ENCODE measurements at places on chromosomes 5 and 9.
A peak's percentile ranks its signal among the peaks of the same experiment; 100 is the strongest.

GRCh38 chr5:61407706-61408270 is 75.7 kb downstream of the ZSWIM6 start:
- no peak for DNase-seq

GRCh38 chr9:87112656-87113055 is 165.3 kb upstream of the GAS1 start:
- DNase-seq, result no peak

DNA sequence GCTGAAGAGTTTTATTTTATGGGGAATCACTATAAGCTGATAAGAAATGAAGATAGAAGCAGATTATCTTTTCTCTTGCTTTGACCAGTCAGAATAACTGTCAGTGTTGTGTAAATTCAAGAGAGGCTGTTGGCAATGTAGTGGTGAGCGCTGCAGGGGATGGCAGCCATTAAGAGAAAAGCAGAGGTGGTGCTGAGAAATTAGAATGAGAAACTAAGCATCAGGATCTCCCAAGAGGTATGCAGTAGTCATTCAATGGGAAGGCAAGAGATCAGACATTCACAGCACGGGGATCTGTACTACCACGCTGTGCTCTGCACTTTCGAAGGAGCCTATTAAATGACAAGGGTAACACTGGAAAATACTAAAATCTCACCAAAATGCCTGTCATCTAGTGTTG is 768.5 kb upstream of the ACO1 start:
- no peak for DNase-seq

GRCh38 chr5:125228363-125229070 is 482.1 kb upstream of the ZNF608 start:
- DNase-seq, result no peak

DNA sequence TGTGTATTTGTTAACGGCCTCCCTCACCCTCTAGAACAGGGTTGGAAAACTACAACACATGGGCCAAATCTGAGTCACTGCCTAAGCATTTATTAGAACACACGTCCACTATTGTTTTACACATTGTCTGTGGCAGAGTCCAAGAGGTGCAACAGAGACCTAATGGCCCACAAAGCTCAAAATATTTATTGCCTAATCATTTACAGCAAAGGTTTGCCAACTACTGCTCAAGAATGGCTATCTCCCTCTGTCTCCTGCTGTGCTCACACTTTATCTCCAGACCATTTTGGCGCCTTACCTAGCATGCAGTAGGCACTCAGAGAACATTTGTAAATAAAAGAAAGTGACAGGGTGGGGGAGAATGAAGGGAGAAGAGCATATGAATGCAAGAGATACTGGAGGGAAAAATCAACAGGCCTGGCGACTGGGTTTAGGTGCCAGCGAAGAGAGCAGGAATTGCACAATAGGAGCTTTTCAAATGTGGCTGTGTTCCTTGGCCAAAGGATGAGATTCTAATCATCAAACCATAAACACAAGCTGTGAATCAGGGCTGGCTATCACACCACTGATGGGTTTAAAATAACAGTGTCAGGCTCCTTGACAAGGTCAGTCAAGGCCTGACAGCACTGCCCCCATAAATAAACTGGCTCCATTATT is 80.3 kb downstream of the EPB41L4A start:
- DNase-seq, result no peak

DNA sequence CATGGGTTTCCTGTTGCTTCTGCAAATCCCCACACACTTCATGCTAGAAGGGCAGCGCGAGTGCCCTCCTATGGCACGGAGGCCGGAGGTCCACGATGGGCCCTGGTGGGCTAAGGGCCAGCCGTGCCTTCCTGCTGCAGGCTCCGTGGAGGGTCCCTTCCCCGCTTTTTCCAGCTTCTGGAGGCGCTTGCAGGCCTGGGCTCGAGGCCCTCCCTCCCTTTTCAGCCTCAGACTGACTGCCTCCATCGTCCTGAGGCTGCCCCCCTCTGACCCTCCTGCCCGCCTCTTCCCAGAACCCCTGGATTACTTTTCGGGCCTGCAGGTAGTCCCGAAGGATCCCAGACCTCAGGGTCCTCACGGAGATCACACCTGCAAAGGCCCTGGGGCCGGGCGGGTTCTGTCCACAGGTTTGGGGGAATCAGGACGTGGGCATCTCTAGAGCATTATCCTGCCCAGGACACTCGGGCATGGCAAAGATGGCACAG is 3.2 kb upstream of the TERT start:
- peak; percentile 72 for DNase-seq

DNA sequence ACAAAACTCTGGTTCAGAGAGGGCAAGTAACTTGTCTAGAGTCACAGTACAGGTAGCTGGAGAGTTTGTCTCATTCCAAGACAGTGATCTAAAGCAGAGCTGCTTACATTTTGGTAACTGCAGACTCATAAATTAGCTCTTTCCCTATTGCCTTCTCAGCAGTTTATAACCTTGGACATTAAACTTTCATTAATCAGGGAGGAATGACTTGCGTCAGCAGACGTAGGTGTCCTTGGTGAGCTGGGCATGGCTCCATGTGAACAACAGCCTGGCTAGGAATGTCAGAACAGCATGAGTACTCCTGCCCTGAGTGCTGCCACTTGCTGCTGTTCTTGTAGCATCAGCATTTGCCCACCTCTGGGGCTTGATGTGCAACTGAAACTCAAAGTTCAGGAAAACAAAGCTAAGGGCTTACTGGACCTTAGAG is 2.2 kb upstream of the ALDOB start:
- no peak for DNase-seq

DNA sequence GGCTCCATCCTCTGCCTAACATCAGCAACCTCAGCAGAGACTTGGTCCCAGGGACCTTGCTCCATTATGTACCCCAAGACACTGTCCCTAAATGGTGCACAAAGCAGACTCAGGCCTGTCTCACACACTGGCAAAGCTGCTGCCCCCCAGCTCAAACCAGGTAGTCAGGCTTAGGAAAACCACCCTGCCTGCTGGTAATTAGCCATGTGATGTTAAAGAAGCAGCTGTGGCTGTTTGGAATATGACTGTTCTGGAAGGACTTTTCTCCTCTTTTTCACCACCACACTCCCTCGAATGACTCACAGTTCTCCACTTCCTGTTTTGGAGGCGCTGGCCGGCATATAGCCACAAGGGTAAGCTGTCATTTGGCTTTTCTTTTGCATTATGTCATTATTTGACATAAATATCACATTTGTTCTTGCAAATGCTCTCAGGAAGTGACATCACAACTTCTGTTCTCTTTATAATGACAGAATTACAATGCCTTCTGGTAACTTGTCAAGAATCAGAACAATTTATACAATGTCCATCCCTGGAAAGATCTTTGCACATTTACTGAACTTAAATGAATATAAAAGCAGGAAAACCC is 113.9 kb downstream of the SUSD1 start:
- no peak for DNase-seq

DNA sequence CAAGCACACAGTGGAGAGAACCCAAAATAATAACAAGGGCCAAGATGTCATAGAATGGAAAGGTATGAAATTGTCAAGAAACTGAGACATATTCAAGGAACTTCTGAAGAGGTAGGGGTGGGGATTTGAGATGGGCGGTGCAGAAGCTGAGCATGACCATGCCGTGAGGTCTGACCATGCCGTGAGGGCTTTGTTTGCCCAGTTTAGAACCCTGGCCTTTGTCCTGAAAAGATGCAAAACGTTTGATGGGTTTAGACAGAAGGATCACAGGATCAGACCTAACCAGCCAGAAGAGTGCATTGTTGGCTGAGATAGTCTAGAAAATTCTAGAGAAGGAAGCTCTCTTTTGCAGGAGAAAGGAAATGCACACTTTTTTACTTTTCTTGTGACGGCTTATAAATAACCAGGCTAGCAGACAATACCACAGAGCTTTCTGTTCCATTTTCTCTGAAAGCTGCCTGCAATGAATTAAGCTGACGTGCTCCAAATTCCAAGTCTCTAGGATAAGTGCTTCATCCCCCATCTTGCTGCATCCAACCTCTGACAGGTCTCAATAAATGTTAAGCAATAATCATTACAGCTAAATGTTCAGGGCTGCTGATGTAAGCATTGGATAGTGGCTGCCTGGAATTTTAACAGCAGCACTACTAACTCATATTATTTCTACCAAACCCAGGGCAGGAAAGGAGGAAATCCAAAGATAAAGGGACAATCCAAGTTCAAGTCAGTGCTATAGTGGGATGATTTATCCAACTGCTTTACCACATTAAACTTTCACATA is 110.9 kb upstream of the IL6ST start:
- no peak for DNase-seq

GRCh38 chr9:83501565-83501964 is 36.6 kb downstream of the FRMD3 start:
- no peak for DNase-seq

- DNase-seq, result no peak
These were observed 420.9 kb upstream of the DAP start for GRCh38 chr5:11181940-11182339.

DNA sequence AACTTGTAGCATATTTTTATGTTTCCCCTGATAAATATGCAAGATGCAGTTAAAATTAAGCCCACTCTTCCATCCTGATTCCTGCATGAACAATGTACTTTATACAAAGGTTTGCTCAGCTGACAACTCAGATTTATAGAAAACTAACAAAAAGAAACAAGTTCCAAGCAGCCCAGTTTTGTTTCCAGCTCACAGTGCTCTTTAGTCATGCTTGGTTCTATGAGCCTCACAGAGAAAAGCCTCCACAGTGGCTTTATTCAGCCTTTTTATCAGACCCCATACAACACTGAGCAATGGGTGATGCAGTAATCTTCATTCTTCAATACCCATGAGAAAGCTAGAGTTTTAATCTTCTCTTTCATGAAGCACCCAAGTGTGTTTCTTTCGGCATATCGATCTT is 329.6 kb downstream of the SLCO4C1 start:
- no peak for DNase-seq

DNA sequence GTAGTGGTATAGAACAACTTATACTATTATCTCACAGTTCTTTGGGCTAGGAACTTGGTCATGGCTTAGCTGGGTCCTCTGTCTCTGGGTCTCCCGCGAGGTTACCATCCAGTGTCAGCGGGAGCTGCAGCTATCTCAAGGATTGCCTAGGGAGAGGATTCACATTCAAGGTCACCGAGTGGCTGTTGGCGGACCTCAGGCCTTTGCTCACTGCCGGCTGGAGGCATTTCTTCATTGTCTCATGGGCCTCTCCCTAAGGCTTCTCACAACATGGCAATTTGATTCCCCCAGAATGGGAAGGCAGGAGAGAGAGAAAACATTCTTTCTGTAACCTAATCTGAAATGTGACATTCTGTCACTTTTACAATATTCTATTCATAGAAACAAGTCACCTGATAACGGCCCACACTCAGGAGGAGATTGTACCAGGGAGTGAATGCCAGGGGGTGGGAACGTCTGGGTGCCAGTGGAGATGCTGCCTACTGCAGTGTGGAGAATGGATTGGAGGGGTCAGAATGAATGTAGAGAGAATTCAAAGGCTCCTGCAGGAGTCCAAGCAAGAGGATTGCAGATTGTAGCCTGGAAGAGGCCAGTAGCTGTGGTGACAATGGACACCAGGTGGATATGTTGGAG is 29.5 kb upstream of the ANKRD18A start:
- peak; percentile 65 for DNase-seq

DNA sequence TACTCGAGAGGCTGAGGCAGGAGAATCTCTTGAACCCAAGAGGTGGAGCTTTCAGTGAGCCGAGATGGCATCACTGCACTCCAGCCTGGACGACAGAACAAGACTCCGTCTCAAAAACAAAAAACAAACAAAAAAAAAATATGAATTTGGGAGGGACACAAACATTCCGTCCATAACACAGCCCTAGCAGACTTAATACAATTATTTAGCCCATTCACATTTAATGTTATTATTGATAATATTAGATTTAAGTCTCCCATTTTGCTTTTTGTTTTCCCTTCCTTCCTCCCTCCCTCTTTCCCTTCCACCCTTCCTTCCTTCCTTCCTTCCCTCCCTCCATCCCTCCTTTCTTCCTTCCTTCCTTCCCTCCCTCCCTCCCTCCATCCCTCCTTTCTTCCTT is 4.6 kb upstream of the CCNI2 start:
- no peak for DNase-seq

- no peak for DNase-seq
These were observed 33.3 kb downstream of the MORN5 start for GRCh38 chr9:122192914-122193525.

DNA sequence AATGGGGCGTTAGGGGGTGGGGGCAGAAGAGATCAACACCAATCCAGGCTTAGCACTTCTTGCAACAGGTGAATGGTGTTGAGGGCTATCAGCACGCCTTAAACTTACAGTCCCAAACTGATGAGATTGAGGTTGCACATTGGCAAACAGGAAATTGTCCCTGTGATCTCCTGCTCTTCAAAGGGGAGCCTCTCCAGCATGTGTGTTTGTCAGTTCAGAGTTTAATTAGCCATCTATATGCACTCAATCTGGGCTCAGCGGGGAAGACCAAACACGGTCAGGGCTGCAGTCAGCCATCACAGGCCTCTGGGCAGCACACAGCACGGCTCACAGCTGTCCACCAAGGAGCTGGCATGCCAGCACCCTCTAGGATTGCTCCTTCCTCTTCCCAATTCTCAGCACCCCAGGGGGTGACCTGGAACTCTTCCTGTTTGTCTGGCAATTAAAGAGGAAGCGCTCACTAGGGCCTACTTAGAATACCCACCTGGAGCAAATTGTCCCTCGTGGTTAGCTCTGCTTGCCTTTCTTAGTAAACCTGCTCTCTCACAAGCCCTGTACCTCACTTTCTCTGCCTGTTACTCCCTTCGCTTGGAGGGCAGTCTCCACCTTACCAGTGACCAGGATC is 217.4 kb downstream of the SLIT3 start:
- DNase-seq, result no peak

GRCh38 chr9:80622508-80622907 is 1050.7 kb downstream of the TLE4 start:
- no peak for DNase-seq

GRCh38 chr9:112091810-112092209 is 83.3 kb downstream of the SUSD1 start:
- no peak for DNase-seq

GRCh38 chr5:158812408-158812807 is 287.3 kb downstream of the EBF1 start:
- DNase-seq, result no peak

Measured in osteocyte (in vitro differentiated cells).